ENCODE measurements at places on chromosomes 16 and 17.

DNA sequence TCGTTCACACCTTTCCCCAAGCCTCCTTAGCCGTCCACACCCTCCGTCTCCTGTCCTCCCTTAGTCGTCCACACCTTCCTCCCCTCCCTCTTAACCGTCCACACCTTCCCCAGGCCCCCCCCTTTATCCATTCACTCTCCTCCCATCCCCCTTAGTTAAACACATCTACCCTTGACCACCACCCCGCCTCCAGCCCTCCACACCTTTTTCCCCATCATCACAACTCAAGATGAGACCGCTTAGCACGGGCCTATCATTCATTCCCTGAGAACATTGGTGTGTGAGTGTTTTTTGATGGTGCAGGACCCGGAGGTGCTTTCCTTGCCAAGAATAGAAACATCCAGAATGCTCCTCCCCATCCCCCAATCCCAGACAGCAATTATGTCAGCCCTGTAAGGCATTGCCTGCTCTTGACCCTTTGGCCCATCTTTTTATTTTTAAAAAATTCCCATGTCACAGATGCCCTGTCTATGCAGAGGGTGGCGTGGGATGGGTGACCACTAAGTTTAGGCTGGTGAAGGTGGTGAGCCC is 1.4 kb downstream of the TENT4B start:
- DNase-seq = no peak

- no peak for DNase-seq
These were observed 24.3 kb upstream of the C1QL1 start for GRCh38 chr17:44992242-44992939.

GRCh38 chr17:15414532-15415306 is 52.7 kb downstream of the CDRT4 start:
- DNase-seq = no peak

DNA sequence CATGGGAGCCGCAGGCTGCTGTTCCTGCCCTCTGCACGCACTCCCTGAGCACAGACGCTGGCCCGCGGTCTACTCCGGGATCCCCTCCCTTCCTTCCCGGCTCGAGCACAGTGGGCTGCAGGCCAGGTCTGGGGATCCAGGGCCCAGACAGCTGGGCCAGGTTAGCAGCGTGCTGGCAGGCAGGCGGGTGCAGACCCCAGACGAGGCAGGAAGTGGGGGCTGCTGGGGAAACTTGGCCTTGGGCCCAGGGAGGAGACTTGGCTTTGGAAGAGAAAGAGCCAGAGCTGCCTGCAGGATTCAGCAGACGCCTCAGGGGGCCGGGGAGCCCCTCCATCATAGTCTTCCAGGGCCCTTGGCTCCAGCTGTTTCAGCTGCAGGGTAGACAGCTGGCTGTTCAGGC is 30.2 kb upstream of the ABCC3 start:
- DNase-seq = no peak

- DNase-seq = no peak
These were observed 48.4 kb downstream of the IQCK start for GRCh38 chr16:19766554-19766884.
